ENCODE measurements at places on chromosomes 5 and 9. TPM values are rescaled to one million over a fixed set of nuclear protein-coding genes. Genes with fewer than 3 reads are reported as not detected.
A peak's percentile ranks its signal among the peaks of the same experiment; 100 is the strongest.

DNA sequence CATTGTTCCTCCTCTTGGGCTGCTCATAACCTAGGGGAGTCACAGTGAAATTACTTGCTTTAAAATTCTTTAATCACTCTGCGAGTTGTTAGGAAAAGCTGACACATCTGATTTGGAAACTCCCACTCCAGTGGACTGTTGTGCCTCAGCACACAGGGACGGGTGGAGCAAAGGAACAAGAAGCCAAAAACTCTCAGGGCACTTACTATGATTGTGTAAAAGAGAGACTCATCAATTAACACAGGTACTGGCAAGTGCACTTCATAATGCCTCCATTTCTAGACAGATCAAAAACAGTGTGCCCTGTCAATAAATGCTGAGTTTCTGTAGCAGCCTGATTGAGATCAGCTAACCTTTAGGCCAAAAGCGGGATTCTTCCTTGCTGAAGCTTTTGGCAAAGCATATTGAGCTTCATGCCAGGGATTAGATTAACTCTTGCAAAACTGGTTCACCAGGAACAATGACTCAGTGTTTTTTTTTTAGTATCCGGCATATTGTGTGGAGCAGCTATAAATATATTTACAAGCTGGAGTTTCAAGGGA lies 55.9 kb downstream of the TMC1 start:
- peak; percentile 28 for DNase-seq

DNA sequence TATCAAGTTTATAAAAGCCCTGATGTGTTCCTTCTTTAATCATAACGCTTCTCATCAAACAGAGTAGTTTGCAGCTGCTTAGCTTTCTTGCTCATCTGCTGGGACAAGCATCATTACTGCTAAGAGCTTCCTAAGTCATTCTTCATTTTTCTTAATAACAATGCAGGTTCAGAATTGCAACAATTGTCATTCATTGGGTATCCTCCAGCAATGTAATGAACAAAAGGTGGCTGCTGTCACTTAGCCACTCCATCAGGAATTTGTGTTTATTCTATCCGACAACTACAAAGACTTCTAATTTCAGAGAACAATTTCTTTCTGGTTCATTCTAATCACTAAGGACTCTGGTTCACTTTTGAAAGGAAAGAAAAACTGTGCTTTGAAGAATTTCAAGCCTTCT lies 836.7 kb upstream of the CDH10 start:
- DNase-seq: no peak

The AHRR gene
- 1.8 TPM for total RNA-seq

DNA sequence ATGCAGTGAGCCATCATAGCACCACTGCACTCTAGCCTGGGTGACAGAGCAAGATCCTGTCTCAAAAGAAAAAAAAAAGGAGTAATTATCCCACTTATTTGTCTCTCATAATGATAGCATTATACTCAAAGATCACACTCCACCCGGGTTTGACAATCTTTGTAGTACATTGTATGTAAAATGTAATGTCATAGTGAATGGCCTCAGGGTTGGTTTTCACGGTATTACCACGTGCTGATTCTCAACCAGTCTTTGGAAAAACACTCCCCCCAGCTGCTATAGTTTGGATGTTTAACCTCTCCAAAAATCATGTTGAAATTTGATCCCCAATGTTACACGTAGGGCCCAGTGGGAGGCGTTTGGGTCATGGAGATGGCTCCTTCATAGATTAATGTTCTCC lies 402.4 kb upstream of the GRAMD2B start:
- DNase-seq: no peak

GRCh38 chr9:130982636-130983358 lies 26.2 kb upstream of the LAMC3 start:
- DNase-seq: no peak

DNA sequence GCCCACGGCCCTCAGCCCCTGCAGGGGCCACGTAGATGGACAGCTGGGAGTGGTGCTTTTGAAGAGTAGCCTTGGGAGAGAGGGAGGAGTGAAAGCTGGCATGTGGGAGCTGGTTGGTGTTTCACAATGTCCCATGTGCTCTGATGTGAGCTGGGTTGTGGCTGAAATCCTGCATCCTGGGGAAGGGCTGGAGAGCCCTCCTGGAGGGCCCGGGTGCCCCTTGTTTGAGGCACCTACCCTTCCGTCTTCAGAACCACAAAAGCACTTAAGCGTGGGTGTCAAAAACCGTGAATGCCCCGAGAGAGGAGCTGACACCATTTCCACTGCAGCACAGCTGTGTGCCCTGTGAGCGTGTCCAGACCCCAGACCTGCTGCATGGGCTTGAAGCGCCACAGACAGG lies 199.1 kb upstream of the ZNF618 start:
- no peak for DNase-seq

GRCh38 chr5:96703995-96704394 lies 41.8 kb downstream of the CAST start:
- DNase-seq: no peak

The TLE1 gene
- total RNA-seq: 100 TPM

DNA sequence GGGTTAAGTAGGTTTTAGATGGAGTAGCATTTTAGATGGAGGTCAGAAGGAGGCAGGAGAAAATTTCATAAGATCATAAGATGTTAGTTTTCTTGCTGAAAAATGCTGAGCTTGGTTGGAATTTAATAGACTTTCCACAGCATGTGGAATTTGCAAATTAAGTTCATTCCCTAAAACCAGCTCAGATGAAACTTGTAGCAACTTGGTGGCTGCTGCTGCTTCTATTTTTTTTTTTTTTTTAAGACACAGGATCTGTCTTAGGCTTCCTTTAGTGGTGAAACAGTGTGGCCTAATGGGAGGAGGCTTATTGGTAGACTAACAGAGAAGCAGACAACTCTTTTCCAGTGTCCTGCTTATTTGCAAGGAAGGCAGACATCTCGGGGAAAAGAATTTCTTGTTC lies 154.5 kb downstream of the AOPEP start:
- DNase-seq: no peak

DNA sequence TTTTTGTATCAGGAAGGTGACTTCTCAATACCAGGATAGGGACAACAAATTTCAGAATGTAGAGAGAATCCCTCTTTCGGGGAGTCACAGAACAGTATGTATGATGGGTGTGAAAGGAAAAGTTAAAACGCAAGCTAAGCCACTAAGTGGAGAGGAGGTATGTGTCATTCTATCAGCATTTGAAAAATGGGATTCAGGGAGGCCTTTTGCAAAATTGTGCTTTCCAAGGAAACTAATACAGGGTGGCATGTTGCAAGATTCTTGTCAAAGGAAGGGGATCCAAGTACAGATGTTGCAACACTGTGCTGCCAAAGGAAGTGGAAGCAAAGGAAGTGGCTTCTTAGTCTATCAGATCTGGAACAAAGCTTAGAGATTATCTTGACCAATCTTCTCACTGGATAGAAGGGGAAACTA lies 12.6 kb upstream of the TNIP1 start:
- peak; percentile 57 for DNase-seq

- DNase-seq: no peak
These were observed 18.4 kb upstream of the RFK start for GRCh38 chr9:76412638-76413037.

The ADGRD2 gene
- total RNA-seq: not detected

The AK8 gene
- total RNA-seq: 1.8 TPM

DNA sequence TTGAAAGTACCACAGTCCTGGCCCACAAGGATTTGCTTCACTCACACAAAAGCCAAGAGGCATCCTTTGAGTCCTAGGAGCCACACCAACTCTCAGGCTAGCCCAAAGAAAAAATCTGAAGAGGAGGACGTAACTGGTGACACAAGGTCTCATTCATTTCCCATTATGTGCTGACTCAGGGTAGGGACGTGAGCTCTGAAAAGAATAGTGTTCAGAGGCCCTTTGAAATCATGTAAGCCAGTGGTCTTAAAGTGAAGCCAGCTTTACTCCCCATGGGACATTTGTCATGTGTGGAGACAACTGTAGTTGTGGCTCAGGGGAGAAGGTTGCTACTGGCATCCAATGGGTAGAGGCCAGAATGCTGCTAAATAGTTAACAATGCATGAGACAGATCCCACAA lies 332.4 kb downstream of the KCTD16 start:
- no peak for DNase-seq

The PAM gene
- 158 TPM for total RNA-seq

Measured in hepatocyte (in vitro differentiated cells).